Esophagus squamous epithelium (tissue), 5 donors: ENCODE measurements at places on chromosomes 13 and 19.

DNA sequence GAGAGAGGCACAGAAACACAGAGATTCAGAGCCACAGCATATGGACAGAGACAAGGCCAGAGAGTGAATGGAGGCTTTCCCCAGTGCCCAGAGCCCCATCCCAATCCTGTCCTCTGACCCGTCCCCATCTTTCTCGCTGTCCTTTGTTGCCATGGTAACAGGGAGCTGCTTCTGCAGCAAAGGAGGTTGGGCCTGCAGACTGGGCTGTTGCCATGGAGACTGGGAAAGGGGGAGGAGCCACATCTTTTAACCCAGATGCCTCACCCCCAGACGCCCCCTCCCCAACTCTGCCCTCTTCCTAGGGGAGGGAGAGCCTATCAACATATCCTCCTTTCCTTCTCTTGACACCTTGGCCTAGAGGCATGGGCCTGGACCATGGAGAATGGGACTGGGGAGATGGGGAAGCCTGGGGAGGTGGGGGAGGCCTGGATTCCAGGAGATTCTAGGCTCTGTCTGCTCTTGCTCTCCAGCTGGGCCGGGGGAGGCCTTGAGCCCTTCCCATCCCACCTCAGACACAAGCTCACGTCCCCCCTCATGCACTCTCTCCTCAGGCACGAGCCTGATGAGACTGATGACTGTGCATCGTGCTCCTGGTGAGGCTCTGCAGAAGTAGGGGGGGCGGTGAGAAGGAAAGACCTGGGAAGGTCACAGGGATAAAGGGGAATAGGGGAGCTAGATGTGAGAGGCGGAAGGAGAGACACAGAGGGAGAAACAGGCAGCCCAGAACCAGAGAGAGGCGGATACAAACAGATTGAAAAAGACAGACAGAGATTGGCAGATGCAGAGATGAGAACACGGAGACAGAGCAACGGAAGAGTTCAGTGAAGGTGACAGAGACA, 2.1 kb upstream of the ATP1A3 start:
- no peak for DNase-seq

DNA sequence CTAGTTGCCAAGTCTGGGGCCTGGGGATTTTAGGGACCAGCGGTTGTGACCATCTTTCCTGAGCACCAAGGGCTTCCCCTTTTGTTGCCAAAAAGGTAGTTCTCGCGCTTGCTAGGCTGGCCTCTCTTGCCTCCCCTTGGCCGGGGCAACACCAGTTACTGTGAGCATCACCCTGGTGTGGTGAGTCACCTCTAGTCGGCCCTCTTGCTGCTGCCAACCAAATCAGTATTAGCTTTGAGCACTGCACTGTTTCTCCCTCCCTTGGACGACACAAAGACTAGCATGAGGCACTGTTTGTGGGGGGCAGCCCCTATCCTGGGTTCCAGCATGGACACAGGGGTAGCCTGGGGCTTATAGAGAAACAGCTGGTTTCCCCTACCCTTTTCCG, 6.9 kb downstream of the SYDE1 start:
- DNase-seq = no peak

GRCh38 chr13:23848646-23849141, 40.5 kb downstream of the MIPEP start:
- no peak for DNase-seq

GRCh38 chr13:77975358-77976042, 56.9 kb upstream of the EDNRB start:
- no peak for DNase-seq

- no peak for DNase-seq
Measured at GRCh38 chr13:46698910-46699460, 98.0 kb downstream of the ESD start.

DNA sequence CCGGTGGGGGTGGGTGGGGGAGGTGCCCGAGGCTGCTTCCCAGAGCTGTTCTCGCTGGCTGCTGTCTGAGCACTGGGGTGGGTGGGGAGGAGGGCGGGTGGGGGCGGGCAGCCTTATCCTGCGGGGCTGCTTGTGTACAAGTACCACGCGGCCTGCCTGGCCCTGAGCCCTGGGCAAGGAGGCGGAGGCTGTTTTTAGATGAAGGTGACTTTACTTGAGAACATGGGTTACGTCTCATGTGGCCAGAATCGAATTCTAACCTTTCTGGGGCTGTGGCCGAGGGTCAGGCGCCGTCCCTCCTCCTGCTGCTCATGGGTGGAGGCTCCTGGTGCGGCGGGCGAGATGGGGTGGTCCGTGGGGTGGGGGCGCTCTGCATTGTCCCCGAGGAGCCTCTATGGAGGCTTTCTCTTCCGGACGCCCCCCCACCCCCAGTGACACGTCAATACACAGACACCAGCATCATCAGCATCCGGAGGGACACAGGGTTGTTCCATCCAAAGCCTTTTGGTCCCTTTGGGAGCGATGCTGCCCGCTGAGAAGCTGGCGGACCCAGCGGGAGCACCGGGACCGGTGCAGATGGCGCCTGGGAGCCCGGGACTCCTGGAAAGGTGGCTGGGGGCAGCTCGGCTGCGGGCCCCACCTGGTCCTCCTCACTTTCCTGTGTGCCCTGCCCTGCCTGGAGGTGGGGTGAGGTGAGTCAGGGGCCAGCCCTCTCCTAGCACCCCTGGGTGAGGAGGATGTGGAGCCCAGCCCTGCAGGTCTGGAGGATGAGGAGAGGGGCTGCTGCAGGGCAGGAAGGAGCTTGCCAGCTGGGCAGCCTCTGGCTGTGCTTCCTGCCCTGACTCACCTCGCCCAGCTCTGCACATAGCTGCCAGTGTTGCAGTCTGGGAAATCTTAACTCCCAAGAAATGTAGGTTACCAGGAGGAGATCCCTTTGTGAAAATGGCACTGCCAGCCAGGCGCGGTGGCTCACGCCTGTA, 3.4 kb downstream of the BSG start:
- no peak for DNase-seq
